ENCODE measurements at places on chromosomes 6 and 20.
A peak's percentile ranks its signal among the peaks of the same experiment; 100 is the strongest.

DNA sequence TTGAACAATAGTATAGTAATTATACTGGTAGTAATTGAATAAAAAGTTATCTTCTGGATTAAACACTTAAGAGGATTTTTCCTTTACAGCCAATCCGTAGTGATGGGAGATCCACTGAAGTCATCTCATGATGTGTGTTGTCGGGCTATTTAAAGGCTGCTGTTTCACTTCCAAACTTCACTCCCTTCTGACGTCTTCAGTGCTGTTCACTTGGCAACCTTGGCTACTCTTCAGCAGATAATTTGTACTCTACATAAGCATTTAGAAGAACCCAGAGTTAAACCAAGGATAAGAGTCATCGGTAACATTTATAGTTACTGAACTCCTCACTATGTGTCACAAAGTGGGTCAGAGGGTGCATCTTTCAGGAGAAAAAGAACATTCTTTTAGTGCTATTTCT, 179.1 kb upstream of the EYA4 start:
- no peak for DNase-seq

GRCh38 chr20:4763723-4764510, 42.2 kb downstream of the PRND start:
- no peak for DNase-seq

DNA sequence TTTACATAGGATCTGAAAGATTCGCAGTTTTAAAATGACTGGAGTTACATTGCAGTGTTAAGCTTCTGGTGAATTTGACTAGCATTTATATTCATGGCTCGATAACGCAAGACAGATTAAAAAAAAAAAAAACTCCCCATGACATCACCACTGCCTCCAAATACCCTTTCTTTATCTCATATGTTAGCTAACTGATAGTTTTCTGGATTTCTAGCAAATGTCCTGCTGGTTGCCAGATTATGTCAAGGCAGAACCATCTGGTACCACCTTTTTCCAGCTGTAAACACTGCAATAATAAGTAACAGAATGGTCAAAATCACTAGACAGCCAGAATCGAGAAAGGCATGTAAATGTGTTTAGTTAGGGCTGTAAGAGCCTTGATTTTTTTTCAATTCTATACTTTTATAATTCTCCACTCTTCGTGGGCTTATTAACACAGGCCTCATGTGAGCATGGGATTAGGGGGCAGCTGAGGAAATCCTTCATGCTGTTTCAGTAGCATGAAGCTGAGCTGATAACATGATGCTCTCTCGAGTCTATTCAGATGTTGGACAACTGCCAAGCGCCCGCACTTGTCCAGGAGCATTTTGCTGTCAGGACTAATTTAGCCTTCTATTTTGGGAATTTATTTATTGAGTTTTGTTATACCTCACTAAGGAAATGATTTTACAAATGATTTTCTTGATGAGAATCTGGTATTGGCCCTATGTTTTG, 166.0 kb upstream of the SCGN start:
- no peak for DNase-seq

- DNase-seq, result no peak
These were observed 35.2 kb upstream of the EEF1E1 start for GRCh38 chr6:8137529-8137939.

DNA sequence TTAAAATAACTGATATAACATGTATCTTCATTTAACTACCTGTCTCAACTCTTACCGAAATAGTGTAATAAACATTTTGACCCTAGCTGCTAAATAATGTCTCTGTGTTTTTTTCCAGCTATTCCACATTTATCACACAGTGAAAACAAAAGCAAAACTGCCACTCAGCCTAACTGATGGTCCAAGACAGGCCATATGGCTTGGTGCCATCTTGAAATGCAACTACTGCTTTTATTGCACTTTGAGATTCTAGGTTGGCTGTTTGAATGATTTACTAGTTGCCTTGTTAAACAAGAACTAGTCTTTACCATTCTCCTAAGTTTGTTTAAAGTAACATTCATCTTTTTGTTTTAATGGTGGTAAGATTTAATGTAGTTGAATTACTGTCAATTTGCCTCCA, 739.8 kb downstream of the TFAP2A start:
- no peak for DNase-seq

DNA sequence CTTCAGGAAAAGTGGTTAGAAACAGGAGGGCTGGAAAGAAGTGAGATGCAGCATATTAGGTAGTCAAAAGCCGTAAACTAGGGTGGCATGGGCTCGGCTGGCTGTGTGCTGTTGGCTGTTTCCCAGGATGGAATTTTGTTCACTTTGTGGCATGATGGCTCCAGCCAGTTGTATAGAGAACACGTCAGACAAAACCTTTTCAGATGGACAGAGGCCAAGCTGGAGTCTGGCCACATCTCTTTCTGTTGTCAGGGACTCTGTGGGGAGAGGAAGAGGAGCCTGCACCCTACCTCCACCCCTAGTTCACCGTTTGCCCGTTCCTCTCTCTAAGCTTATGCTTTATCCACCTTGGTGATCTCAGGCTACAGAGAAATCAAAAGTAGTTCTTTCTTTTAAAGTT, 22.0 kb downstream of the C6orf89 start:
- DNase-seq, result no peak

DNA sequence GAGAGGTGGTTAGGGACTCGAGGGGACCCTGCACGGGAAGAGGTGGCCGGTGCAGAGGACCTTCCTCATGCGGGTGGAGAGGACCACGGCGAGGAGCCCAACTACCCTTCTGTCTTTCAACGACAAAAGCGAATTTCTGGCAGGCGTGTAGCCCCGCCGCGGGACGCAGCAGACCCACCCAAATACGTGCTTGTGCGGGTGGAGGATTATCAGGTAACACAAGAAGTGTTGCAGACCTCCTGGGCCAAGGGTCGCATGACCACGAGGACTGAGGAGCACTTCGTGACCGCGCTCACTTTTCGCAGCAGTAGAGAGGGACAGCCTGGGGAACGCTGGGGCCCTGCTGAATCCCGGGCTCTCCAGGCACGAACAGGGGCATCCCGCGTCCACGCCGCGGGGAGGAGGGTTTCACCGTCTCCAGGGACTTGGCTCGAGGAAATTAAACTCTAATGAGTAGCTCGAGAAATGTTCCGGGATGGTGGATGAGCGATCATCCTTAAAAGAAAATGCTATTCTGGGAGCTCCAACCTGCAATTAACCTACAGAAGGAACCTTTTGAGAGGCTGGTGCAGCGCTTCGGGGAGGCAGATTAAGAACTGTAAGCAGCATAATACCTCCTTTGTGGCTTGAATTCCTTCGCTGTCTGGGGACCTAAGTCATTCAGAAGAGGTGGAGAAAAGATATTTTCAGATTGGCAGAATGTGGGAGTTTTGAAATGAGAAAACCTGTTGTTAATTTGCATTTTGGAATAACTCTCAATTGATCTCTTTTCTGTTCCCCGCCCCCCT, 804 bp downstream of the C6orf141 start:
- DNase-seq, result peak; percentile 32

DNA sequence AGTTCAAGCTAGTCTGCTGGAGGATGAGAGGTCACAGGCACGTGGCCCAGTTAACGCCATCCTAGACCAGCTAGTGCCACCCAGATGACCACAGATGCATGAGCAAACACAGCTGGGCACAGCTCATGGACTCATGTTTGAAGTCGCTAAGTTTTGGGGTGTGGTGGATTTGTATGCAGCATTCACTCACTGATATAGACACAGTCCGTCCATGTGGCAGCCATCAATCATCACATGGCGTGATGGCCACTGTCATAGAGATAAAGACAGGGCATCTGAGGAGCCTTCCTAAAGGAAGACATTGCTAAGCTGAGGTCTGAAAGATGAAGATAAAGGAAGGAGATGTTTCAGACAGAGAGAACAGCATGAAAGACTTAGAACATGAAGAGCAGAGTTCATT, 154.4 kb upstream of the JAG1 start:
- no peak for DNase-seq
